ENCODE measurements at places on chromosomes 7 and 10.
A peak's percentile ranks its signal among the peaks of the same experiment; 100 is the strongest.

DNA sequence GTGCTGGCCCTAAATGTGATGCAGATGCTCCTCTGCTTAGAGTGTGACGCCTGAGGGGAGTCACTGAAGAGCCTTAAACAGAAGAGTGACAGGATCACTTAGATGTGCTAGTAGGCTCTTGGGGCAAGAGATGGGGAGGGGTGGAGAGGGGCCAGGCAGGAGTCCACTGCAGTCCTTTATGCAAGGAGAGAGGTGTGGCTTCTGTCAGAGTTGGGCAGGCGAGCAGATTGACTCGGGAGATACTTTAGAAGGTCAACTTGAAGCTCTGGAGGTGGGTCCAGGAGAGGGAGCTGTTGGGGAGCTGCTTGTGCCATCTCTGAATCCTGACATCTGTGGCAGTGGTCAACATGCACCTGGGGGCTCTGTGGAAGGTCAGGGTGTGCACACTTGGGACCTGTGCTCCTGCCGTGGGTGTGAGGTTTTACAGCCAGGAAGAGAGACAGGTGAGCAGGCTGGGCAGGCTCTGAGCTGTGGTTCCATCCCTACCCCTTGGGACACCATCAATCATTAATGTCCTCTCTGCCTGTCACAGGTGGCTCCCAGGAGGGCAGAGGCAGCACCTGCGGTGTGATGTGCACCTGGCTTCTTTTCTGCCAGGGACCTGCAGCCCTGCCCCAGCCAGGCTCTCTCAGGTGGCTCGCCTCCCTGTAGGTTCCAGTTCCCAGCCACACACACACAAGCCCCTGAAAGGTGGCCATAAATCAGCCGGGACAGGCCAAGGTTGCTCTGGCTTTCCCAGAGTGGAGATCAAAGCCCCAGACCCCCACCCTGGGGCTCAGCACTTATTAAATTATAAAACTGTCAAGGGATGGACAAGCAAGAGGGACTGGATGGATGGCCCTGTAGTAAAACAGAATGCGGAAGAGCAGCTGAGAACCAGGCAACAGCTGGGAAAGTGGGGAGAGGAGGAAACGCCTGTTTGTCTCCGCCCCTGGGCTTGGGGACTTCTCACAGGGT, 14.0 kb downstream of the NEURL1 start:
- no peak for DNase-seq

DNA sequence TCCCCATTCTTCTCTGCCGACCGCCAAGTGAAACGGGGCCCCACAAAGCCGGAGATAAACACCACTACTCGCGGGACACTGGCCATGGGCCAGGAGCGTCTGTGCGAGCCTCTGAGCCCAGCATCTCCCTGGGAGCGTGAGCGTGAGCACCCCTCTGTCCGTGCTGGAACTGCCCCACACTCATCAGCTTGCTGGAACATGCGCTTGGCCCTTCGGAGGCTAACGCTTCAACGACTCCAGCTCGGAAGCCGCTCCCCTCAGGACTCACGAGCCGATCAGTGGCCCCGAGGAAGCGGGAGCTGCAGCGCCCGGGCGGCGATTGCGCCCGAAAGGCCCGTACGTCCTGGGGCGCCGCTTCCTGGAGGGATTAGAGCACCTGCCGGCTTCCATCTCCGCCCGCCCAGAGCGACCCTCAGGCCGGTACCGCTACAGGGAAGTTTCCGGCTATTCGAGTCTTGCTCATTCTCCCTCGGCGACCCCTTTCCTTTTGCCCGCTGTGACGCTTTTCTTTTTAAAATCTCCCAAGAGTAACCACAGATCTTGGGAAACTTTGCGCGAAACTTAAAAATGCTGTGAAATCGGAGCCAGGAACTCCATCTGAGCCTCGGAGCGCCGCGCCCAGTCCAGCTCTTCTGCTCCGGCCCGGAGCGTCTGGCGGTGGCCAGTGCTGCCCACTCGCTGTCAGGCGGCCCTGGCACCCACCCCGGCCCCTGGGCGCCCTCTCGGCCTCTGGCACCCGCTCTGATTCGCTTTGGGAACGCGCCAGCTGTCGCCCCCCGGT, 1.0 kb downstream of the TLL2 start:
- DNase-seq = no peak

GRCh38 chr10:74823791-74824183, 2.6 kb upstream of the KAT6B start:
- no peak for DNase-seq

GRCh38 chr7:4800487-4800886, 25.1 kb downstream of the AP5Z1 start:
- no peak for DNase-seq

GRCh38 chr10:11409357-11409756, 202.1 kb downstream of the USP6NL start:
- no peak for DNase-seq

GRCh38 chr10:7423521-7423920, 12.7 kb upstream of the SFMBT2 start:
- no peak for DNase-seq

- no peak for DNase-seq
Observed at GRCh38 chr10:82827901-82828300, 952.9 kb downstream of the NRG3 start.

- no peak for DNase-seq
Observed at GRCh38 chr7:44182827-44183226, 6.4 kb downstream of the GCK start.

DNA sequence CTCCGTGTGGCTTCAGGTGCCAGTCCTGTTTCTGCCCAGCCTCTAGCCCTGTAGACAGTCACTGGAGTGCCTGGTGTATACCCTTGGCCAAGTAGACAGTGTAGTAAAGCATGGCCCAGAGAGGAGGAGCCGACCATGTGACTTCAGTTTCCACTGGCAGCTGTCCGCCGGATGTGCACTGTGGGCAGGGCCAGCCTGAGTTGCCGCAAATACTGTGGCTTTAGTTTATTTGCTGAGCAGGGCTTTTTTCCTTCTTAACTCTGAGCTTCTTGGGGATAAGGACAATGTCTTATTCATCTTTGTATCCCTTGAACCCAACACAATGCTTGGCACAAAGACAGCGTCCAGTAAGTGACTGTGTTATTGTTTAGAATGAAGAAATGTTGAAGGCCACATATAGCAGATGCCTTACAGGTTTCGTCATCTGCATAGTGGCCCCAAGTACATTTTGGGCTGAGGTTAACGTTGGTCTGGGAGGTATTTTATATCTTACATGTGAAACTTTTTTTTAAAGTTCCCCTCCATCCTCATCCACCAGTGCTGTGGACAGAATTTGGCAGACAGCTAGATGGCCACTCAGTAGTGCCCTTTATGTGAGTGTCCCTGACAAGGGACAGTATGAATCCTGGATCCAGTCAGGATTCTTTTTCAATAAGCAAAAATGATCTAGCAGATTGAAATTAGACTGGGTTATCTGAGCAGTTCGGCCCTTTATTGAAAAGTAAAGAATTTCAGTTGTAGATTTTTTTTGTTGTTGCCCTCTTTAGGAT, 40.6 kb downstream of the CYP17A1 start:
- peak; percentile 14 for DNase-seq

DNA sequence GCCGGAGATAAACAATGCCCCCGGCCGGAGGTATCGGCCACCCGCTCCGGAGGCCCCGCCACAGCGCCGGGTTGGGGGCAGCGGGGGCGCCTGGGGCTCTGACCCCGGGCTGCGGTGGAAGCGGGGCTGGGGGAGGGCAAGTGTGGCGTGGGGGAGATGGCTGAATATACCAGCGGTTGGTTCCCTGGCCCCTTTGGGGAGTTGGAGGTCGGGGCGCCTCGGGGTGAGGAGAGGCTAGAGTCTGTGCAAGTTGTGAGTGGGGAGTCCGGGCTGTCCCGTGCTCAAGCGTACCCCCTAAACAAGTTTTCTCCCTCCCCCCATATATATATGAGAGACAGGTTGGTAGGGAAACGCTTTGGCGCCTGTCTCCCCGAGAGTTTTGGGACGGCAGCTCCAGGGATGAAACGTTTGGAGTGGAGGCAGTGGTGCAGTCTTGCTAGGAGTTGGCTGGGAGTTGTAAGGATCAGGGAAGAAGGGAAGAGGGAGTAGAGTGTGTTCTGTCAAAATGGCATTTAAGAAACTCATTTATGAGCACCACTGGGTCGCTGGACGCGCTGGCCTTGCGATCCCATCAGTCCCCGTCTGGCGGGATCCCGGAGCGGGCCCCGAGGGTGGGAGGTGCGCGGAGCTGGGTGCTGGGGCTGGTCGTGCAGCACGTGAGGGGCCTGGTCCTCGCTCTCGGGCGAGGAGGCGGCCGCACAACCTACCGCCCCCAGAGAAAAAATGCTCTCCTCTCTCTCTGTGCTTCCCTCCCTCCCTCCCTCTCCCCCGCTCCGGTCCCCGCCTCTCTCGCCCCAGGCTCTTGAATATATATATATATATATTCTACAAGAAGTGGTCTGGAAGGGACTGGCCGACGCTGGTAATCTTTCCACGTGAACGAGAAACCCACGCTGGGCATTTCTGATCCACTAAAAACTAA, 1.1 kb downstream of the TET1 start:
- DNase-seq = no peak

DNA sequence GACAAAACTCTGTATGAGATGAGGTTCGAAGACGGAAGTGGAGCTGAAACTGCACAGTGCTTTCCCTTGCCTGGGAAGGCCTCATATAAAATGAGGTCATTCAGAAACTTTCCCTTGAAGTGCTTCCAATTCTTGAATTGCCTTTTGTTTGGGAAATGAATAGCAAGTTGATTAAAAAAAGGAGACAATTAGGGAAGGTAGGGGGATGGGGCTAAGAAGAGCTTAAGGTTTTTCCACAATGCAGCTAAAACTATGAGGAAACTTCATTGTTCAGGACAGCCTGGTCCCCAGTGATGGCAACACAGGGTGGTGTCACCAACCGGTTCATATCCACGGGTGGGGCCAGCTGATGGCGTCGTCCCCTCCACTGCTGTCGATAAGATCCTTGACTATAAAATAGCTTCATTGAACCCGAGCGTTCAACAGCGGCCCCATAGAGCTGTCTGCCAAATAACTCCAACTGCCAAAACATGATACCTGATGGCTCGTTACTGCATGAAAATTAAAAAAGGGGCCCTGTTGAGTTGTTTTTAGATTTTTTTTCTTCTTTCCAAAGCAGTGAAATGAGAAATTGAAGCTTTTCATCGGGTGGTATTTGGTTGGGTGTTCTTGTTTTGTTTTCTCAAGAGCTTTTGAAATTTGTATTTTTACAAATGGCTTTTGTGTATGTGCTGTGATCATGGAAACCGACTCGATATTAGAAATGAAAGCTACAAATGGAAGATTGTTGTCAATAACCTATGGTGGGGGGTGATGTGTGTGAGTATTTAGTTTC, 2.8 kb upstream of the CELF2 start:
- DNase-seq = no peak

- no peak for DNase-seq
Observed at GRCh38 chr7:72268090-72268489, 144.0 kb downstream of the CALN1 start.

DNA sequence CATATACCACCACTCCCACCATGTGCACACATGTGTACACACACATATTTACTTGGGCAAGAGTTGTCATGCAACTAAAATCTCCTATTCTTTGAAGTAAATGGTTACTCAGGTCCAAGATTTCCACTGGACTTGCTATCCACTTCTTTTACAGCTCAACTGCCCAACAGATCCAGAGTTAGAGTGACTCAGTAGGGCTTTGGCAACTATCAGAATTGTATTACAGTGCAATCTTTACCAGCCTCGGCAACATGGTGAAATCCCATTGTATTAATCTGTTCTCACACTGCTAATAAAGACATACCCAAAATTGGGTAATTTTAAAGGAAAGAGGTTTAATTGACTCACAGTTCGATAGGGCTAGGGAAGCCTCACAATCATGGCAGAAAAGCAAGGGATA, 51.9 kb upstream of the ABLIM1 start:
- no peak for DNase-seq

DNA sequence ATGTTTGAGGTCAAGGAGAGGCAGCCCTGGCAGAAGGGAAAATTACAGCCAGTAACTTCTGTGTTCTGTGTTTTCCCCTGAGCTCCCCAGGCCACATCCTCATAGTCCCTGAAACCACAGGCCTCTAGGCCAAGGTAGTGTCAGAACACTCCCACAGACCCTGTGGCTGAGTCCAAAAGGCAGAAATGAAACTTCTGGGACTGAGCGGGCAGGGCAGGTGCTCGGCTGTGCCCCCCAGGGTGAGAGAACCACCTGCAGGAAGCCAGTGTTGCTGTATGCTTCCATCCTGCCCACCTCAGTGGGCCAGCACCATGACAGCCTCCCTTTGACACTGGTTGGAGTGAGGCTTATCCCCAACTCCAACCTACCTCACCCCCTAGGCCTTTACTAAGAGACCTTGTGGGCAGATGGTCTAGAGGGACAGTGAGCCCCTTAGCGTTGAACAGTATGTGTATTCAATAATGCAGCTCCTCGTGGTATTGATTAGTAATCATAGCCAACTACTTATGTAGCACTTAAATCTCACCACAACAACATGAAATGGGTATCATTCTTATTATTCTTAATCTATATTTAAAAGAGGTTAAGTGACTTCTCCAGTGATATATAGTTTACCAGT, 30.3 kb downstream of the PIK3CG start:
- DNase-seq = no peak

GRCh38 chr7:25918731-25919130, 233.3 kb upstream of the NFE2L3 start:
- no peak for DNase-seq

- DNase-seq = no peak
Observed at GRCh38 chr10:97718659-97719142, 5.2 kb downstream of the MARVELD1 start.

DNA sequence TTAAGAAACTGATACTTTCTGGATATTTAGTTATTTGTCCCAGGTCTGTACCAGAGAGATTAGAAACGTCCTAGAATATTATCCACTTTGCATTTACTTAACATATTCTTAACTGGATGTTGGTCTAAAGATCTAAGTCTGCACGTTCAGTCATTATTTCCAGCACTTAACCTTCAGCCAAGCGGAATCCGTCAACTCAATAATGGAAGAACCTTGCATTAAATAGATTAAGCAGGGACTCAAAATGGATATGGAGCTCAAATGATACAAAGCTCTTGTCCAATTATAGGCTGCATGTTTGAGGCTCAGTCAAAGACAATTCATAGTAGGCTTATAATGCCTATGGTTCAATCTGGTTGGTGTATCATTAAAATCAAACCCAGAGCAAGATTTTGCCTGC, 162.9 kb downstream of the SEMA3D start:
- no peak for DNase-seq

GRCh38 chr7:4734587-4735345, 40.7 kb upstream of the AP5Z1 start:
- DNase-seq = no peak

DNA sequence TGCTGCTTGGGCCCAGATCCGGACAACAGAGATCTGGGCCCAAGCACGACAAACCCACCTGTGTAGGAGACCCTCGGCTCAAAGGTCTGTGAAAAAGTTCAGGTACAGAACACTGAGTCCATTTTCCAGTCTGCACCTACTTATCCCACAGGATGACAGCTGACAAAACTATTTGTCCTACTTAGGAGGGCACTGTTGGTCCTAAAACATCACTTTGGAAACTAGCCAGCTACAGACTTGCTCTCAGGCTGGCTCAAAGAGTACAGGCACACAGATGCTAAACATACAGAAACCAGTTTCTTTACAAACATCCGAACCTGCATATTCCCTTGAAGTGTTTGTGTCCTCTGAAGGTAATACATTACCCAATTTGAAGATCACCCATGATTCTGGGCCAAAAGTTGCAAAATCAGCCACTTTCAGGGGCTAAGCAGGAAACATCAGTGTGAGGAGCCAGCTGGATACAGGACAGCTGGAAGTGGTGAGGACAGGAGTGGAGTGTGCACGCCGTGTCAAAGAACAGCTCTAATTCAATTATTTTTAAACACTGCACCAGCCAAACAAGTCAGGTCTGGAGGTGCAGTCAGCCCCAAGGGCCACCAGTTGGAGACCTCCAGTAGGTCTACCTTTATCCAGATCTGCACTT, 88.5 kb downstream of the NOC3L start:
- no peak for DNase-seq

GRCh38 chr7:149761307-149761706, 12.1 kb downstream of the ZNF467 start:
- DNase-seq = no peak

Data from activated T-helper 1 cell treated with anti-CD3 and anti-CD28 coated beads, Interleukin-2, amount 50 U/mL, for 16 hours (primary cell).